SHP77 treated with DMSO at 0.1 percent for 48 hours (cell line): ENCODE measurements at places on chromosomes 1 and 21.

DNA sequence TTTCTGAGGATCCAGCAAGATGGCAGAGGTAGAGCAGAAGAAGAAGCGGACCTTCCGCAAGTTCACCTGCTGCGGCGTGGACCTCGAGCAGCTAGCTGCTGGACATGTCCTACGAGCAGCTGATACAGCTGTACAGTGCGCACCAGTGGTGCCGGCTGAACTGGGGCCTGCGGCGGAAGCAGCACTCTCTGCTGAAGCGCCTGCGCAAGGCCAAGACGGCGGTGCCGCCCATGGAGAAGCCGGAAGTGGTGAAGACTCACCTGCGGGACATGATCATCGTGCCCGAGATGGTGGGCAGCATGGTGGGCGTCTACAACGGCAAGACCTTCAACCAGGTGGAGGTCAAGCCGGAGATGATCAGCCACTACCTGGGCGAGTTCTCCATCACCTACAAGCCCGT, 125.8 kb downstream of the LRIG2 start:
- DNase-seq = no peak

DNA sequence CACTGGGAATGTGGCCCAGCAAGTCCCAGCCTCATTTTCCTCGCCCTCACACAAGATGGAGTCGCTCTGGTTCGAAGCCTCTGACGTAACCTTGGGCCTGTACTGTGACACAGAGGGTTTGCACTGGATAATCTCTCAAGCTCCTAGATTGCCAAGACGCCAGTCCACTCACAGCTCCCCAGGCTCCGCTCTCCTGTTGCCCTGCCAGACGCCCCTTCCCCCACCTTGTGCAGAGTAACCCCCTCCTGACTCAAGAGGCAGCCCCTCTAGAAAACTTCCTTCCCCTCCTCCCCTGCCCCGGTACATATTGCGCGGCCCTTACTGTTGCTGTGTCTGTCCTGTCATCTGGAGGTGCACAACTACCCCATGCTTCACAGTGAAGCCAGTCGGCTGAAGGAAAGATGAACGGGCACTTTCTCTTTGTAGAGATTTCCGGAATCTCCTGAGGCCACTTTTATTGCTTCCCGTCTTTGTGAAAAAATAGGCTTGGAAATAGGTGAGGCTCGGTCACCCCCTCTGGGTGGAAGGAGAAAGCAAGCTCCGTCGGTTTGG, 981 bp upstream of the KIAA1614 start:
- no peak for DNase-seq

DNA sequence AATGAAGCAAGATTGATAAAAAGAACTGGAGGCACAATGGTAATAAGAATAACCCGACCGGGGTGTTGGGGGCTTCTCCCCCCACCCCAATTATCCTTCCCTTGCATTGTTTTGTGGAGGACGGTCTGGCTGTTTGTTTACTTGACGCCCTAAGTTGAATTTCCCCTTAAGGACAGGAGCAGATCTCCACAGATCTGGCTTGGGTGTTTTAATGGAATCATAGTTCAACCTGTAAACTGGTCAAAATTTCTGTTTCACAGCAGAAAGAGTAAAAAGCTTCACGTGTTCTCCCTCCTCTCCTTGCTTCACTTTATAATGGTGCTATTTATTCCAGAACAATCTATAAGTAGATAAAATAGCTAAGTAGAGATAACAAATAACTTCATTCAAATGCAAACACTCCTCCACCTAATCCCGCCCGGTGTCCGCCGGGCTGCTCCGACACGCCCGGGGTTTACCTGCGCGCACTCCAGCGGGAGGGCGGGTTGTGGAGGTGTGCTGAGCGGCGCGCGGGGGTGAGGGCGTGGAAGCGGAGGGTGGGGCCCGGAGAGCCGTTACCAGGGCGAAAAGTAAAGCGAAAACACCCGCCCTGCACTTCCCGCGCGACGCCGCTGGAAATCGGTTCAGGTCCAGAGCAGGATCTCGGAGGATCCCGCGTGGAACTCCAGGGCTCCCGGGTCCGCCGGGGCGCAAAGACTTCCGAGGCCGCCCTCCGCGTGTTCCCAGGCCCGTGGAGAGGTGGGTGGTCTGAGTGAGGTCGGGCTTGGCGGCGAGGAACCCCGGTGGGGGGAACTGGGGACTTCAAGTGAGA, 2.0 kb upstream of the ATF3 start:
- DNase-seq = no peak

- DNase-seq = no peak
Observed at GRCh38 chr1:55054396-55054795, 15.0 kb downstream of the PCSK9 start.

- no peak for DNase-seq
Observed at GRCh38 chr1:115677565-115677964, 35.8 kb downstream of the VANGL1 start.

- DNase-seq = no peak
Observed at GRCh38 chr1:194466706-194467105, 1280.3 kb upstream of the B3GALT2 start.
